ENCODE measurements at places on chromosomes 1 and 21.

DNA sequence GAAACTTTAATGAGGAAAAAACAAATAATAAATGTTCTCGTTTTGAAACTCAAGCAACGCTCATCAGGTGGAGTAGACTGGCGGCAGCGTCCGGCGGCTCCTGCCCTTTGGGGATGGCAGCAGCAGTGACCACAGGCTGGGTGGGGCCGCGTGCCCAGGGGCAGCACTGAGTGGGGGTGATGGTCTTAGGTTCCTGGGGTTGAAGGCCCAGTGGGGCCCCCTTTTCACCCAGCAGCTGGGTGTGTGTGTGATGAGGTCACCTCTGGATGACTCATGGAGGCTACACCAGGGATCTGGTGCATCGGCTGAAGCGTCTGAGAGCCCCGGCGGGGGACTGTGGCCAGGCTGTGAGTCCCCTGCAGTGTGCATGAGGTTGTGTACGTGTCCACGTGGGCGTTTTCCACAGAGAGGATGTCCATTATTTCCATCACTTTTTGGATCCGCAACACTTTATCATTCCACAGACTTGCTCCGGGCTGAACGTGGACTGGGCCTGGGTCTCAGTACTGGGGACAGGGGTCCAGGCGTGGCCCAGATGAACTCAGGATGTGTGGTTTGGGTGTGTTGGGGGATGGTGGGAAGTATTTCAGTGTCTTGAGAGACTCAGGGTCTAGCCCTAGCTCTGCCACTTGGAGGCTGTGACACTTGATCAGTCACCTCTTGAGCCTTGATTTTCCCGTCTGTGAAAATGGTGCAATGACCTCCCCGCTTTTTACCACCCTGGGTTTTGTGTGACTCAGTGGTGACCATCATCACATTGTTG is 25.6 kb downstream of the LDLRAP1 start:
- DNase-seq, result no peak

DNA sequence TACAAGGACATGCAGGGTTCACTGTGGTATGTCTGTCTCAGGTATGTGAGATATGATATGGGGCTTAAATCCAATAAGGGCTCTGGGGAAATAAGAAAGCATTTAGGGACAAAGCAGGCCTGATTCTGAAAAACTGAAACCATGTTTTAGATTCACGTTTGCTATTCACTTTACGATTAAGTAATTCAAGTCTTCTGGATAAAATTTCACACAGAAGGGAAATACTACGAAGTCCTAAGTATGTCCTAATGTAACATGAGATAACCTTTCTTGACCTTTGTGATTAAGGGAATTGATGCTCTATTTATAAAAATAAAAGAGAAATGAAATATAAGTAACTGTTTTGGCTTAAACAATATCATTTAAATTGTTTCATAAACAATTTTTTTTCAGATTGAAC is 55.4 kb downstream of the HNRNPR start:
- DNase-seq, result no peak

GRCh38 chr1:99725996-99726395 is 40.4 kb downstream of the FRRS1 start:
- no peak for DNase-seq

DNA sequence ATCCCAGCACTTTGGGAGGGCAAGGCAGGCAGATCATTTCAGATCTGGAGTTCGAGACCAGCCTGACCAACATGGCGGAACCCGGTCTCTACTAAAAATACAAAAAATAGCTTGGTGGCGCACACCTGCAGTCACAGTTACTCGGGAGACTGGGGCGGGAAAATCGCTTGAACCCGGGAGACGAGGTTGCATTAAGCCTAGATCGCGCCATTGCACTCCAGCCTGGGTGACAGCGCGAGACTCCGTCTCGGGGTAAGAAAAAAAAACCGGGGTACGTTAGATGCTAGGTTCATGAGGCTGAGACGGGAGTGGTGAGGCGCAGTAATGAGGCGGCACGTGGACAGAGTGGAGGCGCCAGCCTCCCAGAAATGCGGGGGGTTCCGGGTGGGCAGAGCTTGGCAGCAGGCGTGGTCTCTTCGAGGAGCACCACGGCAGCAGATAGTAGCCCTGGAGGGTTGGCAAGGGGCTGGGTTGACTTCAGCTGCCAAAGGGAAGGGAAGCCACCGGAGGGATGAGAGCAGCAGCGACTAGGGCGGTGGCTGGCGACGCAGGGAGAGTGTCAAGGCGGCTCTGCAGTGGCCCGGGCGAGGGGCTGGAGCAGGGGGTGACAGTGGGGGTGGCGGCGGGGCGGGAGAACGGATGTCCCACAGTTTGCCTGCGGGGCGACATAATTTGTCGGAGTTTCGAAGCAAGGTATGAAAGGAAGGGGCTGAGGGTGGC is 832 bp downstream of the MRPL20 start:
- no peak for DNase-seq

GRCh38 chr1:36142121-36142520 is 7.2 kb downstream of the TRAPPC3 start:
- no peak for DNase-seq

DNA sequence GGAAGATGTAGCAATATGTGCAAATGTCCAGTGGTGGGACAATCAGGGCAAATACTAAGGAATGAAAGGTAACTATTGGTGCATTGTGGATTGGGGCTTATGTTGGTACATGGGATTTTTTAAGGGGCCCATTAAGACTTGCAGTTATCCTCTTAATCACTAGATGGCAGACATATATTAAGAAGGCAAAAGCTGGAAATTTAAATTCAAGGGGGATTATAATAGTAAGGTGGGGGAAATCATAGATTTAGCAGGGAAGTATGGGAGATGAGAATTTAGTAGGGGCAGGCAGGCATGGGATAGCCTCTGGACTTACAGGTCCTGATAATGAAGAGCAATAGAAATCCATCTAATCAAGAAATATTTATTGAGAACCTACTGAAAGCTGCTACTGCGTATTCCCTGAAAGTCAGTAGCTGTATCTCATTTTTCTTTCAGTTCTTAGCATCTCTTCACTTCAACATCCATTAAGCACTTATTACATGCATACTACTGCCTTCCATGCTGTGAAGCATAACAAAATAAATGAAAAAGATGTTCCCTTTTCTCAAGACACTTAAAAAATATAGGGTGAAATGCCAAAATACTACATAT is 251.8 kb downstream of the CRB1 start:
- no peak for DNase-seq

DNA sequence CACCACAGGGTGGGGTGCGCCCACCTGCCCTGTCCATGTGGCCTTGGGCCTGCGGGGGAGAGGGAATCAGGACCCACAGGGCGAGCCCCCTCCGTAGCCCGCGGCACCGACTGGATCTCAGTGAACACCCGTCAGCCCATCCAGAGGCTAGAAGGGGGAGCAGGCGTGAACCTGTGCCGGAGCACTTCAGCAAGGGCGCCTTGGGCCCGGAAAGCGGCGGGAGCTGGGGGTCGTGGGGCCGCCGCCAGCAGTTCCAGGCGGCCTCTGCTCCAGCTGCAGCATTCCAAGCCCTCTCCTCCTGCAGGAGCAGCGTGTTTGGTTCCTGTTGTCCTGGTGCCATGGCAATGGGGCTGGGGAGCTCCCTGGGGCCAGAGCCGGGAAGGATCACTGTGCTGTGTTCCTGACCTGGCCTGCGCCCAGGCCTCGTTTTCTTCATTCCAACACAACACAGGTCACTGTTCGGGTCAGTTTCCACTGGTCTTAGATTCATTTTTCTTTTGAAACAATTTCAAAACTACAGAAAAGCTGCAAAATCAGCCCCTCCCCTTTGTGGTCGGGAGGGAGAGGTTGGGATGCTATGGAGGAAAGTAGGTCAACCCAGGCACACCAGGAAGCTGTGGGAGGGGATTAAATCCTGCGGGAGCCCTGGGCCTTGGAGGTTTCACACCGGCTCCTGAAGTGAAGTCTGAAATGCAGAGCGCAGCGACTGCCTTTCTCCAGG is 18.8 kb downstream of the SLX9 start:
- no peak for DNase-seq

Data from stimulated activated CD8-positive, alpha-beta memory T cell treated with anti-CD3 and anti-CD28 coated beads, Interleukin-12 subunit alpha, Interleukin-12 subunit beta, amount 100 ng/mL, for 1 hour (primary cell).